ENCODE measurements at places on chromosomes 11 and 22. TPM values are rescaled to one million over a fixed set of nuclear protein-coding genes. Genes with fewer than 3 reads are reported as not detected.

The SIDT2 gene
- 20.4 TPM for total RNA-seq

DNA sequence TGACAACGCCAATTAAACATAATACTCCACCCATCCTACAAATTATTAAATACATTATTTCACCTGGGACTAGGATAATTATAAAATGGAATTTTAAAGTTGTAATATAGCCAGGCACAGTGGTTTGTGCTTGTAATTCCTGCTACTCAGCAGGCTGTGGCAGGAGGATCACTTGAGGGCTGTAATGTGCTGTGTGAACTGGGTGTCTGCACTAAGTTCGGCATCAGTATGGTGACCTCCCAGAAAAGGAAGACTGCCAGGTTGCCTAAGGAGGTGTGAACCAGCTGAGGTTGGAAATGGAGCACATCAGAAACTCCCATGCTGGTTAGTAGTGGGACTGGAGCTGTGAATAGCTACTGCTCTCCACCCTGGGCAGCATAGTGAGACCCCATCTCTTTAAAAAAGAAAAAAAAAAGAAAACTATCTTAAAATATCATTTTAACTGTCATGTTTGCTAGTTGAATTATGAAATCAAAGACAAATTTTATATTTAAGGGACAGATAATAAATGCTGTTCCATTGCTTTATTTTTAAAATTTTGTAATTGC, 28.0 kb downstream of the PPP6R2 start:
- DNase-seq = no peak

DNA sequence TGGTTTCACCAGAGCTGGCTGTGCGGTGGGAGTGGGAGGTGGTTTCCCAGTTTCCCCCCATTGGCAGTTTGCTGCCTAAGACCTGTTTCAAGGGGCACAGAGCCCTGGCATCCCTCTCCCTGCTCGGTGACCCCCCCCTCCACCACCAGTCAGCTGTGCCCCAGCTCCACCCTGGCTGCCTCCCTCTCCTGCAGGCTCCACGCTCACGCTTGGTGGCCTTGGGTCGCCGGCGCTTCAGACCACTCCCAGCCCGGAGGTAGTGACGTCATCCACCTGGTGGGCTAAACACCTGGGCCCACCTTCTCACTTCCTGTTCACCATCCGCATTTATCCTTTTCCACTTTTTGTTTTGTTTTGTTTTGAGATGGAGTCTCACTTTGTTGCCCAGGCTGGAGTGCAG, 7.8 kb downstream of the GAL start:
- no peak for DNase-seq

GRCh38 chr22:39327995-39328754, 8.8 kb upstream of the RPL3 start:
- no peak for DNase-seq
